ENCODE measurements at places on chromosomes 12 and 14.

DNA sequence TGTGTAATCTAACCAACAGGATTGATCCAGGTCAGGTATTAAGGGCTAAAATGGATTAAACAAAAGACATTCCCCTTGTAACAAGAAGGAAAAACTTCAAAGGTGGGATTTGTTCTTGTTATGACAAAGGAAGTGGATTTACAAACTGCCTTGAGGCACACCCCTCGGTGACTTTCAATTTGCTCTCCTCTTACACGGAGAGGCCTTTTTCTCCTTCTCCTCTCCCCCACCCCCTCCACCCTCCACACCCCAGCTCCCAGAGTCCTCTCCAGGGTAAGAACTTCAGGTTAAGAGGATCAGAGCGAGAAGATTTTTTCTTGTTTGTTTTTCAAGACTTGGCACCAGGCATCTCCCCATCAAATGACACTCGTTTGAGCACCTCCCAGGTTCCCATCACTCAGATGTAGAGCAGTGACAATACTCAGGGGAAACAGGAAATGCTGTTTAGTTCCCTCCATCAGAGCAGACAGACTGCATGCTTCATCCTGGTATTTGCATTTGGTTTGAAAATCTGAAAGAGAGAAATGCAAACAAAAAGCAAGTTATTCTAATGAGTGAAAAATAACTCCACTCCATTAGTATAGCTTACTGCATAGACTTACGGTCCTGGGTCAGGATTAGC is 77.6 kb upstream of the TMEM260 start:
- no peak for DNase-seq

GRCh38 chr12:24561411-24561871 is 387.5 kb downstream of the BCAT1 start:
- DNase-seq: peak; percentile 59

- no peak for DNase-seq
These were observed 2.3 kb upstream of the GARIN2 start for GRCh38 chr14:67186789-67187584.

GRCh38 chr14:105427412-105427811 is 7.8 kb downstream of the MTA1 start:
- DNase-seq: no peak

- DNase-seq: no peak
These were observed 3.7 kb downstream of the GZMB start for GRCh38 chr14:24630087-24630871.

- no peak for DNase-seq
These were observed 20.4 kb downstream of the EIF2B2 start for GRCh38 chr14:75023108-75023507.

DNA sequence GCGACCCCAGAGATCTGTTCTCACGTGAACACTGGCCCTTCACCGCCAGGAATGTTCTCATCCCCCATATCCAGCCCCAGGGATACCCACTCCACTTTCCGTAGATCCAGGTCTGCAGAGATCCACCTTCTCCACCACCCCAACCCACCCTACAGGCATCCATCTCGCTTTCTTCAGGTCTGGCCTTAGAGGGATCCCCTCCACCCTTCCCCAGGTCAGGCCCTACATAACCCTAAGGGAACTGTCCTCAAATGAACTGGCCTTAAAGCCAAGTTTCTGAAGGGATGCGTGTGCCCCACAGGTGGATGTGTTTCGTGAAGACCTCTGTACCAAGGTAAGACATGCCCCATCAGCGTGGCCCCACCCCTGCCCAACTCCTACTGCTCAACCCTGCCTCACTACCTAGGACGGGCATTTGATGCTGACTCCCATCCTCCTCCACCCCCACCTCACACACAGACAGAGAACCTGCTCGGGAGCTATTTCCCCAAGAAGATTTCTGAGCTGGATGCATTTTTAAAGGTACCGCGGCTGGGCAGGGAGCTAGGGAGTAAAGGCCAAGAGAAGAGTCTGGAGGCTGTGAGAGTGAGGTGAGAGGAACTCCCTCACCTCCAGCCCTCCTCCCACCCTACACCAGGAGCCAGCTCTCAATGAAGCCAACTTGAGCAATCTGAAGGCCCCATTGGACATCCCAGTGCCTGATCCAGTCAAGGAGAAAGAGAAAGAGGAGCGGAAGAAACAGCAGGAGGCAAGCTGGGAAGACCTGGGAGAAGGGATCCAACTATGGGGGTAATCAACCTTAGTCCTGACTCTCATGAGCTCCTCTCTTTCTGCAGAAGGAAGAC is 912 bp downstream of the PSME1 start:
- DNase-seq: no peak

DNA sequence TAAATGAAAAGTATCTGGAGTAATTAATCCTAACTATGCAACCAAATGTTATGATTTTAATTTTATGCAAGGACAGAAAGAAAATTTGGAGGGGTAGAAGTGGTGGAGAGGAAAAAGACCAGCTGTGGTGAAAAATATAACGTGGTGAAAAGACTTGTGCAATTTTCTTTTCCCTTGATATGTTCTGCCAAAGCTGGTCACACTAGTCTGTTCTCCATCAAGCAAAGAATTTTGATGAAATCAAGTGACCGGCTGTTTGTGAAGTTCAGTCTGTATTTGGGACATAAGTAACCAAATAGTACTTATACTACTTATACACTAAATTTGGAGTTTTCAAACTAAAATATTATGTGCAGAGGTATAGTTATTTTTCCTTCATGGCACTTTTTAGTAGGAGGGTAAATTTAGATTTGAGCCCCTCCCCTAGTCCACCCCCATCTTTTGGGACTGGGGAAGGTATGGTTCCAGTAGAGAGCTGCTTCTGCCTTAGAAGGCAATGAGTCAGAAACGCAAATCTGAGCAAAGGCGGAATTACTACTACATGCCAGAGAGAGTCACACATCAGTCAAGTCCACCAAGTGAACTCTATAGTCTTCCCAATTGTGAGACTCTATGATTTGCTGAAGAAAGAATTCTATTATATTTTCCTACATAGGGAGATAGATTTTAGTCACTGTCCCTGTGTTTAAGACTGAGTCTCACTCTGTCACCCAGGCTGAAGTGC is 229.7 kb downstream of the SLC25A21 start:
- no peak for DNase-seq

GRCh38 chr12:64099397-64099796 is 122.7 kb downstream of the KICS2 start:
- no peak for DNase-seq

DNA sequence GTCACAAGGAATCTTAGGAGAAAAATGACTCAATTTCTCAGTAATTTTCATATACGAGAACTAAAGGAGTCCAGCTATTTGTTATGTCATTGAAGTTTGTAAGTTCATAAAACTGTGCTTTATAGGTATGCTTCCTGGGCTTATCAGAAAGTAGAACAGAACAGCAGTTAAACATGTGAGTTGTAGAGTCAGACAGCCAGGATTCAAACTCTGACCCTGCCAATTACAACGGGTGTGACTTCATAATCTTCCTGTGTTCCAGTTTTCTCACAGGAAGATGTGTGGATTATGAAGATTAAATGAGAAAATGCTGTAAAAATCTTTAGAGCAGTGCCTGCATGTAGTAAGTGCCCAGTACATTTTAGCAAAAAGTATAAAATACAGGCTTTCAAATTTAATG is 8.9 kb downstream of the TRIM9 start:
- DNase-seq: no peak

DNA sequence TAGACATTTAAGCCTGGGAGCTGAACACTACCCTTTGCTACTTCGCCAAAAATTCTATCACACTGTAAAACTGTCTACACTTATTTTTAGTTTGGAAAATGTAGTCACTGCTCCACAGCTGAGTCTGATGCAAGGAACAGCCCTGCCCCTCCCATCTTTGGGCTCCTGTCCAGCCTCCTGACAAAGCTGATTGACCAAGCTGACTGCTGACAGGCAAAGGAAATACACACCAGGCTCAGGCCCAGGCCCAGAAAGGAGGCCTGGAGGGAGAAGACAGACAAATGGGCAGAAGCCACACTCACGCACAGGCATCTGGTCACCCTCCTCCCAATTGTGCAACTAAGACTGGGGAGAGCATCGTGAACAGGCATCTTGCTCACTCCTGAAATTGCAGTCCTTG is 55.3 kb downstream of the ISCA2 start:
- DNase-seq: no peak

- peak; percentile 36 for DNase-seq
These were observed 17.7 kb upstream of the CCDC91 start for GRCh38 chr12:28172434-28173030.

DNA sequence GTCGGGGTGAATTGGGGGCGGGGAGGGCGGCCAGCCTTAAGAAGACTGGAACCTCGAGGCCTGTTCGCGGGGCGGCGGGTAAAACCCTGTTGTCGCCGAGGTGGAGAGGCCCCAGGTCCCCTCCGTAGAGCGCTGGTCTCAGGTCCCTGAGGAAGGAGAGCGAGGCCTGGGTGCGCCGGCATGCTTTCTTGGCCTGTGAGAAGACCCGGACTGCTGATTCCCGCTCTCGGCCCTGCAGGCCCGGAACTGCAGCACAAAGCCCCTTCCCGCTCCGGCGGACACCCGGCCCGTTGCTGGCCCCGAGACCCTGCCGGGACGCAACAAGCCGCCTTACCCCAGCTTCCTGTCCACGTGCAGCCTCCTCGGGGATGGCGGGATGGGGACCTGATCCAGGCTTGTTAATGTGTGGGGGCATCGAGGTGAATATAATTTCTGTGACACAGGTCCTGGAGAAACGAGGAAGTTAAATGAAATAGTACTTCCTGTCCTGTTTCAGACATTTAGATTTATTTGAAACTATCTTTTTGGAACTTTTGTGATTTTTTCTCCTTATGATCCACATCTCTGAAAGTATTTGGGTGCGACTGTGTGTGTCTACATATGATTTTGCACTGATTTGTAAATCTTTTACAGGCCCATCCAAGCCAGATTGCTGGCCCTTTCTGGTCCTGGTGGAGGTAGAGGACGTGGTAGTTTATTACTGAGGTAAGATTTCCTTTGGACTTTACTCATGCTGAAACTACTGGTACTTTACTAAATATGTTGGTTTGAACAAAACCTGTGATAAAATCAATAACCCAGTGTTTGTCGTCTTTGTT is 600 bp downstream of the PNN start:
- peak; percentile 44 for DNase-seq

- no peak for DNase-seq
These were observed 56.3 kb downstream of the SPPL3 start for GRCh38 chr12:120847814-120848213.

GRCh38 chr12:57027011-57027804 is 10.9 kb upstream of the TAC3 start:
- DNase-seq: no peak

GRCh38 chr14:96077983-96078624 is 38.9 kb downstream of the C14orf132 start:
- DNase-seq: peak; percentile 39

DNA sequence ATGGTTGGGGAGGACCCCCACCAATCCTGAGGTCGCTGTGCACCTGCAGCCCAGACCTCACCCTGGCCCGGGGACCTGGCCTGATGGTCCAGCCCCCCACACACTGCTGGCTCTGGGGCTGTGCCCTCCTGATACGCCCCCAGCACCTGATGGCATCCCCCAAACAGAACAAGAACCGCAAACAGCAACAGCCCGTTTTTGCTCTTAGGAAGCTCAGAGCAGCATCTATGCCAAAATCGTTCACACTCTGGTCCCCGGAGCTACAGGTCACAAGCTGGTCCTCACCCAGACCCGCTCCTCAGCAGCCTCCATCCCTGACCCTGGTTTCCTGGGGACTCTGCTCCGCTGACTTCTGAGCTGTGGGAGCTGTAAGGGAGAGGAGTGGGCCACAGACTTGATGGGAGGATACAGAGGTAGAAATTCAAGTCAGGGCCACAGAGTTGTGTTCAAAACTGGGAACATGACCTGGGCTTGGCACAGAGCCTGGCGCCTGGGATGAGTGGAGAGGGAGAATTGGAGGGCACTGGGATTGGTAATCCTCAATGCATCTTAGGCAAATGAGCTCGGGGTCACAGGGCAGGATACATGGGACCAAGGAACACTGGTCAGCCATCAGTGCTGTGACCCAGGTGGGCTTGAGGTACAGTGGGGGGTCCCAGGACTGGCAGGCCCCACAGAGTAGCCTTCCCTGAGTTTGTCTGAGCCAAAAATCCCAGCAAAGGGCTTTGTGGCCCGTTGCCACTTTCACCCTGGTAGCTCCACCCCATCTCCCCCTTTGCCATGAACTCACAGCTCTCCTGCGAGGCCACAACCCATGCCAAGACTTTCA is 170.9 kb upstream of the RTL1 start:
- DNase-seq: no peak

DNA sequence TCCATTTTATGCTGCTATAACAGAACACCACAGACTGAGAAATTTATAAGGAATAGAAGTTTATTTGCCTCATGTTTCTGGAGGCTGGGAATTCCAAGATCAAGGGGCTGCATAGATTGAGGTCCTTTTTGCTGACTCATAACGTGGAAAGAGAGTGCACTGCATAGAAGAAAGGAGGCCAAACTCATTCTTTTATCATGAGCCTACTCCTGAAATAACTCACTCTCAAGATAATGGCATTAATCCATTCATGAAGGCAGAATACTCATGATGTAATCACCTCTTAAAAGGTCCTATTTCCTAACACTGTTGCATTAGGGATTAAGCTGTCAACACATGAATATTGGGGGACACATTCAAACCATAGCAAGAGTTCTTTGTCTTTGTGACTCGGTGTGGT is 60.0 kb upstream of the FBXO33 start:
- peak; percentile 12 for DNase-seq

GRCh38 chr12:57674691-57675090 is 19.2 kb upstream of the OS9 start:
- DNase-seq: no peak

- no peak for DNase-seq
These were observed 23.3 kb upstream of the NEK9 start for GRCh38 chr14:75150150-75150549.

DNA sequence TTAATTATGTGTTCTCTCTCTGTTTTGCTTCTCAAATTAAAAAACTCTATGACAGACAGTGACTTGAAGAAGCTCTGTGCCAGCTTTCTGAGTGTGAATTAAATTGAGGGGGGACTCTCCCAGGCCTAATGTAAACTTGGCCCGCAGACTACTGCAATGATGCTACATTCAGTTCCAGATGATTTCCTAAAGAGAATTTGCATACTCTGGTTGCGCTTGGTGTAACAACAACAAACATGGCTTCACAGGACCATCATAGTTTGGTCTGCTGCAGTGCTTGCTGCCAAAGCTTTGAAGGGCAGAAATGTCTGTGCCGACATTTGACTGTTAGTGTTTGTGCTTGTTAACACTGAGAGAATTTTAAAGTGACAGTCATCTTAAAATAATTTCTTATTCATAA is 25.0 kb downstream of the CFAP54 start:
- no peak for DNase-seq

GRCh38 chr14:23432102-23432925 is 3.1 kb downstream of the MYH7 start:
- DNase-seq: no peak

- DNase-seq: no peak
These were observed 22.8 kb downstream of the ADCK1 start for GRCh38 chr14:77822741-77823140.

GRCh38 chr12:5571115-5571514 is 139.2 kb downstream of the NTF3 start:
- no peak for DNase-seq

GRCh38 chr12:124094188-124094587 is 121.2 kb downstream of the ZNF664 start:
- DNase-seq: no peak

All from cardiac muscle cell (in vitro differentiated cells and primary cell).